Stimulated activated CD4-positive, alpha-beta T cell treated with anti-CD3 and anti-CD28 coated beads, TNF-alpha, amount 100 ng/mL, for 1 hour (primary cell): ENCODE measurements at places on chromosomes 3 and 15.

GRCh38 chr3:190597291-190597690 is 83.4 kb downstream of the IL1RAP start:
- no peak for DNase-seq

DNA sequence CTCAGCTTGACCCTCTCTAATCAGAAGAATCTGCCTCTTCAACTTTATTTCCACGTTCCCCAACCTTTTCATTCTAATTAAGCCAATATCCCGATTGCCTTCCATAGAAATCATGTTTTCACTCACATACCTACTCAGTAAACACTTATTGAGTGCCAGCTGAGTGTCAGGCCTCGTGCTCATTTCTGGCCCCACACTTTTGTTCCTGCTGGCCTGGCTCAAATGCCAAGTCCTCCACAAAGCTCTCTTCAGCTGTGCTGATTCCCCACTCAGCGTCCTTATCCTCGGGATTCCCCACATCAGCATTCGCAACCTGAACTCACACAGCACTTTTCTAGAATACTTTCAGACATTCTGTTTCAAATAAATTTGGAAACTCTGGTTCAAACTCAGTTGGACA is 68.9 kb downstream of the THBS1 start:
- no peak for DNase-seq

DNA sequence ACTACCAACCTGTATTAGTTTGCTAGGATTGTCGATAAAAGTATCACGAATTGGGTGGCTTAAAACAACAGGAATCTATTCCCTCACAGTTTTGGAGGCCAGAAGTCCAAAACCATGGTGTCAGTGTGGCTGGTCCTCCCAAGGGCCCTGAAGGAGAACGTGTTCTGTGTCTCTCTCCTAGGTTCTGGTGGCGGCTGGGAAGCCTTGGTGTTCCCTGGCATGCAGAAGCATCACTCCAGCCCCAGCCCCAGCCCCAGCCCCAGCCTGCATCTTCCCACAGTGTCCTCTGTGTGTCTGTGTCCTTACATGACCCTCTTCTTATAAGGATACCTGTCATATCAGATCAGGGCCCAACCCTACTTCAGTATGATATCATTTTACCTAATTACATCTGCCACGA is 272.5 kb upstream of the LYSMD4 start:
- no peak for DNase-seq

DNA sequence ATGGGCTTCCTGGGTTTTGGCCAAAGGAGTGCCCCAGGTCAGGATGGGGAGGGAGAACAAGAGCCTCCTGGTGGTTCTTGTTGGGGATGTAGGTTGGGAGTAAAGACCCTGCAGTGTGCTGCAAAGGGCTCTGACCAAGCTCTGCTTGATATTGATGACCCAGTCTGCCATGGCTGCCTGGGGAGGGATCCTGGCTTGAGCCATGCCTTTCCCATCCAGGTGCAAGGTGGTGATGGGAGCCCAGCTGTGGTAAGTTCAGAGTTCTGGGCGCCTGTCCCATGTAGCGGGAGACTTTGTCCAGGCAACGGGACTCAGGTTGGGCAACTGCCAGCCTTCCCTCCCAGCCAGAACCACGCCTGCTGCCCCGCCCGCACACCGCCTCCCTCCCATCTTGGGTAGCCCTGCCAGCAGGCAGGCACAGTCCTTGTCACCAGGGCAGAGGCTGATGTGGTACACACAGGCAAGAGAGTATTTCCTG is 2.6 kb downstream of the GNAI2 start:
- DNase-seq = no peak

DNA sequence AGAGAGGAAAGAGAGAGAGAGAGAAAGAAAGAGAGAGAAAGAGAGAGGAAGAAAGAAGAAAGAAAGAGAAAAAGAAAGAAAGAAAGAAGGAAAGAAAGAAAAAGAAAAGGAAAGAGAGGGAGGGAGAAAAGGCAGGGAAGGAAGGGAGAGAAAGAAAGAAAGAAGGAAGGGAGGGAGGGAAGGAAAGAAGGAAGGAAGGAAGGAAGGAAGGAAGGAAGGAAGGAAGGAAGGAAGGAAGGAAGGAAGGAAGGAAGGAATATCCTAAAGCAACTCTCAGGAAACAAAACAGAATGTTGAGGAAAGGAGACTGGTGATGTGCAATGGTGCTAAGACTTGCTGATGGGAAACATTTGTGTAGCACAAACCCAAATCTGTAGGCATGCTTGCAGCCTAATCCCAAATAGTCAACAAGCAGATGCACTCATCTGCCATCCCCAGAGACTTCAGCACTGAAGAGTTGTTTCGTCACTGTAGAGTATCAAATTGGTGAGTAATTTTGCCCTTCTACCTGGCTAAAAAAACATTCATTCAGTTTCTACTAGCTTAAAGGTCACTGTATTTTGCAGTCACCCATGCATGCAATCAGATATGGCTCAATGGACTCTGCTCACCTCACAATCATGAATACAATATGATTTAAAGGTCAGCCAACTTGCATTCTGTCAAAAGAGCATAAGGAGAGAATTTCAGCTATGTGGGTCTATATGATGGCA is 480.3 kb downstream of the FGF12 start:
- no peak for DNase-seq

DNA sequence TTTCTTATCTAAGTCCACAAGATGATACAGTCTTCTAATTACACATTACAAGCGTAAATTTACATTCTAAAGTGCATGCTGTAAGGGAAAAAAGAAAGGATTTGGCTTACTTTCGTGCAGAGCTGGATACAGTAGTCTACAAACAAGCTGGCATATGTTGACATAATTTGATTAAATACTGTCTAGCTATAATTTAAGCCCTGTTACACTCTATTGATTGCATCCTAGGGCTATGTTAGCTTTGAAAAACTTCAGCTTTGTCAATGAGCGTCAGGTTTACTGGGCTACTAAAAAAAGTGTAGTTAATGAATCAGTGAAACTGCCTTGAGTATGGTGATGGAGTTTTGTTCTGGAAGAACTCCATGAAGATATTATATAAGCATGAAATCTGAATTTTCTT is 24.5 kb upstream of the PLCL2 start:
- no peak for DNase-seq

DNA sequence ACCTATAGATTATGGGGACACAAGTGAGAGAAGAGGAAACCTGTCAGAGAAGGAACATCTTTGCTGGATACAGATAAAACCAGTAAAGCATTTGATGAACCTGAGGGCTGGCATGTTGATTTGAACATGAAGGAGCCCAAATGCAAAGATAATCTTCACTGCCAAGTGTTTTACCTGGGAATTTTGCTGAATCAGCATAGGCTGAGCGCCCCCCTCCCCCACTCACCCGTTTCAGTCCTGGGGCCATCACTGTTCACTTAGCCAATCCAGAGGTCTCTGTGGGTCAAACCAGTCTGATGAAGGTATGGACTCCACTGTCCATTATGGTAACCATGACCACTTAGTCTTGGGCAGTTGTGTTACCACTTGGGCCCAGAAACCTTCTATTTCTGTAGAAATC is 466.0 kb upstream of the GRM7 start:
- DNase-seq = no peak

GRCh38 chr3:166303681-166304080 is 466.5 kb upstream of the BCHE start:
- DNase-seq = no peak

GRCh38 chr15:32855942-32856341 is 138.1 kb downstream of the GREM1 start:
- no peak for DNase-seq

- no peak for DNase-seq
Observed at GRCh38 chr3:78986416-78987101, 781.2 kb downstream of the ROBO1 start.

- DNase-seq = no peak
Observed at GRCh38 chr15:22956978-22957260, 23.2 kb downstream of the CYFIP1 start.

DNA sequence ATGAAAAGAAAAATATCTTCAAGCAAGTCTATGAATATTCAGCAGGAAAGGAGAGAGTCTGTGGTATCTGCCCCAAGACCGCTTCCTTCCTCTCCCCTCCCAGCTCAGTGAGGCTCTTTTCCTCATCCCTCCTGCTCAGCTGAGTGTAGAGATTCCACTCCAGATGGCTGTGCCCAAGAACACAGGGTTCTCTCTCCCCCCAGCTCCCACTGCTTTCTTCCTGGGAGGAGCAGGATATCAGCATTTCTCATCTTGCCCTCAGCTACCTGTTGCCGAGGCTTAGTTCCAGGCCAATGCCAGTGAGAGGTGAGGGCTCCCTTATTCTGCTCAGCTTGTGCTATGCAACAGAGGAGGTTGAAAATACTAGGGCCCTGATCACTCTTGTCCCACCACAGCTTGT is 211.9 kb downstream of the SV2B start:
- no peak for DNase-seq

DNA sequence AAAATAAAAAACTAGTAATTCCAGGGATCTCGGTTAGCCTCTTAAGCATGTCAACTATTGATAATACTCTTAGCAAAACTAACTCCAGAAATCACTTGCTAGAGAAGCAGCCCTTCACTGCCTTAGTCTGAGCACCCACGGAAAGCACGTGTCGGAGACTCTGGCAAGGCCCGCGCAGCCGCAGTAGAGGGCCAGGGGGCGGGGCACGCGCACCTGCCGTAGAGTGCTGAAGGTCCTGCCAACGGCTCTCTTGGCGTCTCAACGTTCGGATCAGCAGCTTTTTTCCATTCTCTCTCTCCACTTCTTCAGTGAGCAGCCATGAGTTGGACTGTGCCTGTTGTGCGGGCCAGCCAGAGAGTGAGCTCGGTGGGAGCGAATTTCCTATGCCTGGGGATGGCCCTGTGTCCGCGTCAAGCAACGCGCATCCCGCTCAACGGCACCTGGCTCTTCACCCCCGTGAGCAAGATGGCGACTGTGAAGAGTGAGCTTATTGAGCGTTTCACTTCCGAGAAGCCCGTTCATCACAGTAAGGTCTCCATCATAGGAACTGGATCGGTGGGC is at the start of gene LDHAL6B:
TSS of gene LDHAL6B (plus strand) at position 221 of the 561 bp plus-strand sequence. CDS start at position 319, 98 bp downstream.
- no peak for DNase-seq

- DNase-seq = no peak
Observed at GRCh38 chr3:172939651-172940293, 189.2 kb downstream of the ECT2 start.

- DNase-seq = no peak
Observed at GRCh38 chr3:9879830-9880549, at the start of gene CIDEC. Gene CIDEC, minus strand, starts transcription at chr3:9880253. Its CDS starts 1,767 bp downstream, at chr3:9878486.

- DNase-seq = no peak
Observed at GRCh38 chr15:46892621-46893160, 824.6 kb upstream of the SEMA6D start.

DNA sequence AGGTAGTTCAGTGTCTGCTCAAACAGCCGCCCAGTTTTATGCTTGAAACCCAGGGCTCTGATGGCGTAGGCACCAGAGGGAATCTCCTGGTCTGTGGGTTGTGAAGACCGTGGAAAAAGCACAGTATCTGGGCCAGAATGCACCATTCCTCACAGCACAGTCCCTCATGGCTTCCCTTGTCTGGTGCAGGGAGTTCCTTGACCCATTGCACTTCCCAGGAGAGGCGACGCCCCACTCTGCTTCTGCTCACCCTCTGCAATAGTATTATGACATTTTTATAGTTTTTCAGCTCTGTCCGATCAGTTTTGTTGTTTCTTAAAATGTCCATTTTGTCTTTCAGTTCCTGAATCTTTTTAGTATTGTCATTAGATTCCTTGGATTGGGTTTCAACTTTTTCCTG is 343.5 kb downstream of the EDEM1 start:
- no peak for DNase-seq

DNA sequence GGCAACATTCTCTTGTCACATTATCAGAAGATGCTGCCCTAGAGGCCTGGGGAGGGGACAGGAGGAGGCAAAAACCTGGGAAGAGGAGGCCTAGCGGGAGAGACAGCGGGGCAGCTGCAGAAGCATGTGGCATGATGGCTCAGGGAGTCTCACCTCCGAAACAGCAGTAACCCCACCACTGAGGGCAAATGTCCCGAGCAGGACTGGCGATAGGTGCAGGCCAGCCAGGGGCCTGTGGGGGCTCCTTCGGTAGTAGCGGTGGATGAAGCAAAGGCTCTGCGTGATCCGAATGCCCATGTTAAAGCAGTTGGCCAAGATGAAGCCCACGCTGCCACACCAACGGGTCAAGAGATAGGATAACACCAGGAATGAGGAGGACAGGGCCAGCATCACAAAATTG is 38.0 kb downstream of the RFT1 start:
- DNase-seq = no peak

- no peak for DNase-seq
Observed at GRCh38 chr3:126390751-126391150, 4.0 kb upstream of the CFAP100 start.

- DNase-seq = no peak
Observed at GRCh38 chr15:76363251-76363650, 26.7 kb downstream of the ISL2 start.

DNA sequence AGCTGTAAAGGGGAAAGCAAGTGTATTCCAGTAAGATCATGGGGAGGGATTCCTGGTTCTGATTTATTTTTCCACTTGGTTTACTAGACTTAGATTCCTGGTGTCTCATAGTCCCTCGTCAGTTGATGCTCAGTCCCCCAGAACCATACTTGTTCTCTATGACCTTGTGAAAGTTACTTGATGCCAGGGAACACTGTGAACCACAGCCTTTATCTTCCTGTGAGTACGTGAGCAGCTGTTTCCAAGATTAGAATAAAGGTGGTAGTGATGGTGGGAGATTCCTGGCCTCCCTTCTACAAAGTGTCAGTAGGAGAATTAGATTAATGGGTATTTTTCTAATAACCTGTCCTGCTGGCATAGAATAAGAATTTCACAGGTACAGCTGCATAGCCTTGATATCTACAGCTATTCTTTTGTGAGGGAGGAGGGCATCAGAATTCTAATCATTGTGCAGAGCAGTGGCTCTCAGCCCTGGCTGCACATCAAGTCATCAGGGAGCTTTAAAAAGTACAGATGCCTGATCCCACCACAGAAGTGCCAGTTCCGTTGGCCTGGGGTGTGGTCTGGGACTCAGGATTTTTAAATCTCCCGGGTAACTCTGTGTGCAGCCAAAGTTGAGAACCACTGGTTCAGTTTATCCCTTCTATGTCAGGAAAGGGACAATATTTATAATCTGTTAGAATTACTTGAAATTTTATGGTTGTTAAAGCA is 20.0 kb downstream of the GPD1L start:
- DNase-seq = no peak

DNA sequence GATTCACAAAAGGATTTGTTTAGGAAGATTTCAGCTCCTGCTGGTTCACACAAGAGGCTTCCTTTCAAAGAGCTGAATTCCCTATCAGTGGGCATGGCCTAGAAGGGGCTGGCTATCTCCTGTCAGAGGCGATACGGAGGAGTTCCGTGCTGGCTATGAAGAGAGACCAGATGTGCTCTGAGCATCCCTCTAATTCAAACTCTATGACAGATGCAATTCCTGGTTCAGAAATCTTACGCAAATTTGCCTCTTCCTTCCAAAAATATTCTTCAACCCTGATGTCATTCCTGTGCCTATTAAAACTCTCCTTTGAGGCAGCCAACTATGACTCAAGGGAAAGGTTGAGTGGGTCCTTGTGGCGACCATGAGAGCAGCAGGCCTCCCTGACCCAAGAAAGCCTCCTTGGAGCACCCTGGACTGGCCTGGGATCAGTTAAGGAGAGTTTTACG is 139.3 kb upstream of the HES1 start:
- DNase-seq = no peak

GRCh38 chr15:51299187-51300015 is 39.0 kb downstream of the CYP19A1 start:
- no peak for DNase-seq
